ENCODE measurements at places on chromosomes 16 and 17.

DNA sequence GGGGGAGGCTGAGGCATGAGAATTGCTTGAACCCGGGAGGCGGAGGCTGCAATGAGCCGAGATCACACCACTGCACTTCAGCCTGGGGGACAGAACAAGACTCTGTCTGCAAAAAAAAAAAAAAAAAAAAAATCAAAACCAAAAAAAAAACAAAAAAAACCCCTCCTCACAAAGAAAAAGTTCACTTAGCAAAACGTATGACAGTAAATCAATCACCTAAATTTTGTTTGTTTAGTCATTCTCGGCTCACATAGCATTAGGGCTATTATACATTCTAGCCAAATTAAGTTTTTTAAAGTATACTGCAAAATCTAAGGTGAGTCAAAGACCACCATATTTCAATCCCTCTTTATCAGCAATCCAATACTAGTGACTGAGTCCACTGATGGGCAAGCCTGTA, 5.7 kb downstream of the ZNF652 start:
- DNase-seq, result no peak

DNA sequence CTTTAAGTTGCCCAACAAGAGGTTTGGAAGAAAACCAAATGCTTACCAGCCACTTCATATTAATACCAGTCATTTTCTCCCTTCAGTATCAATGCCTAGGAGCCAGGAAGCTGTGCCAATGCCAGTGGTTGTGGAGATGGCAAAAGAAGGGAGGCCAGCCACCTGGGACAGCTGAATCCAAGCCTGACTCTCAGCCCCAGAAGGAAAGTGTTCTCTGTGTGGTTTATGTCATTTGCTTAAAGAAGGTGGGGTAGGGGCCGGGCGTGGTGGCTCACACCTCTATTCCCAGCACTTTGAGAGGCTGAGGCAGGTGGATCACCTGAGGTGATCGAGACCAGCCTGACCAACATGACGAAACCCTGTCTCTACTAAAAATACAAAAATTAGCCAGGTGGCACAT, 13.4 kb downstream of the C17orf78 start:
- DNase-seq, result peak; percentile 48

DNA sequence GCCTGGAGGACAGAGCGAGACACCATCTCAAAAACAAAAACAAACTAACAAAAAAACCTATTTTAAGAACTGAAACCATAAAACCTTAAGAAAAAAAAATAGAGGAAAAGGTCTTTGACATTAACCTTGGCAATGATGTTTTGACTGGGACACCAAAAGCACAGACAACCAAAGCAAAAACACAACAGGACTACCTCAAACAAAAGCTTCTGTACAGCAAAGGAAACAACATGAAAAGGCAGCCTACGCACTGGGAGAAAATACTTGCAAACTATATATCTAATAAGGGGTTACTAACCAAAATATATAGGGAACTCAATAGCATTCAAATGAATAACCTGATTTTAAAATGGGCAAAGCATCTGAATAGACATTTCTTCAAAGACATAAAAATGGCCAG, 32.3 kb downstream of the CDR2 start:
- DNase-seq, result no peak

DNA sequence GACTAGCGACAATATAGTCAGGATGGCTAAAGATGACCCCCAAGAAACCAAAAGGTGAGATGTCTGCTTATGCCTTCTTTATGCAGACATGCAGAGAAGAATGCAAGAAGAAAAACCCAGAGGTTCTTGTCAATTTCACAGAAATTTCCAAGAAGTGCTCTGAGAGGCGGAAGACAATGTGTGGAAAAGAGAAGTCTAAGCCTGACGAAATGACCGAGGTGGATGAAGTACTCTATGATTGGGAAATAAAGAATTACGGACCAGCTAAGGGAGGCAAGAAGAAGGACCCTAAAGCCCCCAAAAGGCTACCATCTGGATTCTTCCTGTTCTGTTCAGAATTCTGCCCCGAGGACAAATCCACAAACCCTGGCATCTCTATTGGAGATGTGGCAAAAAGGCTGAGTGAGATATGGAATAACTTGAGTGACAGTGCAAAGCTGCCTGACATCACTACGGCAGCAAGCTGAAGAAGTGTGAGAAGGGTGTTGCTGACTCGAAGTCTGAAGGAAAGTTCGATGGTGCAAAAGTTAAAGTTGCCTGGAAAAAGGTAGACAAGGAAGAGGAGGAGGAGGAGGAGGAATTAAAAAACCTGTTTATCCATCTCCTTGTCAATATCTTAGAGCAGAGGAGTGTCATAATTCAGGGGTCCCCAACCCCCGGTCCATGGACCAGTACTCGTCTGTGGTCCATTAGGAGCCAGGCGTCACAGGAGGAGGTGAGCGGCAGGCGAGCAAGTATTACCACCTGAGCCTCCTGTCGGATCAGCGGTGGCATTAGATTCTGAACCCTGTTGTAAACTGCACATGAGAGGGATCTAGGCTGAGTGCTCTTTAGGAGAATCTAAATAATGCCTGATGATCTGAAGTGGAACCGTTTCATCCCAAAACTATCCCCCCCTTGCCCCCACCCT, 25.1 kb upstream of the ADGRG1 start:
- no peak for DNase-seq

GRCh38 chr16:15949210-15950160, at the start of gene ABCC1:
Gene ABCC1 (plus strand): TSS chr16:15949616. CDS start chr16:15949752, 136 bp downstream.
- no peak for DNase-seq

DNA sequence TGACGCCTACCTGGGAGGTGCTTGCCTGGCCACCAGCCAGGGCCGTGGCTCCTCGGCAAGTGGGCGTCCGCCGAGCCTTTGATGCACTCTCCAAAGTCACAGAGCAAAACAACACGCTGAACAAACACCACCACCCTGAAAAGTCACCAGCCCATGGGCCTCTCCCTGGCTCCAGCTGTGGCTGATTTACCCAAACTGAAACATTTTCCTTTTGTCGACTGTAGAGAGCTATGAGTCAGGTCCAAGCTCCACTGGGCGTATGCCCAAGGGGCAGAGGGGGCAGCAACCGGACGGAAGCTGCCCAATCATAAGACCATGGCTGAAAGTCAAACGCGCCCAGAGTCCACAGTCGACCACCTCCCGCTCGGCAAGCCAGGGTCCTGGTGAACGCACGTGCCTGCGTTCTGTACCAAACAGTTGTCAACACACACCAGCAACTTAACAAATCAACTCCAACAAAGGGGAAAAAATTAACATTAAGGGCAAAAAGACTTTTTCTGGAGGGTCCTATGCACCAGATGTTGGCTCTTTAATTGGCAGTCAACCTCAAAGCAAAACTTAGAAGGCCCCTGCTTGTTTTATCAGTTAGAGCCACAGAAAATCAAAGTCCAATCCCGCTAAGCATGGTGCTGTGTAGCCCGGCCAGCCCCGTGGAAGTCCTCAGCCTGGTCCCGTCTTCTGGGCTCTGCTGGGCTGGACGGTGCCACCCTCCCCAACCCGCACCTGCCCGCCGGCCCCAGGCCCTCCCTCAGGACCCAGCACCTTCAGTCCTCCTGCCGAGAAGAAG, 47.3 kb downstream of the TBC1D16 start:
- DNase-seq, result peak; percentile 56

DNA sequence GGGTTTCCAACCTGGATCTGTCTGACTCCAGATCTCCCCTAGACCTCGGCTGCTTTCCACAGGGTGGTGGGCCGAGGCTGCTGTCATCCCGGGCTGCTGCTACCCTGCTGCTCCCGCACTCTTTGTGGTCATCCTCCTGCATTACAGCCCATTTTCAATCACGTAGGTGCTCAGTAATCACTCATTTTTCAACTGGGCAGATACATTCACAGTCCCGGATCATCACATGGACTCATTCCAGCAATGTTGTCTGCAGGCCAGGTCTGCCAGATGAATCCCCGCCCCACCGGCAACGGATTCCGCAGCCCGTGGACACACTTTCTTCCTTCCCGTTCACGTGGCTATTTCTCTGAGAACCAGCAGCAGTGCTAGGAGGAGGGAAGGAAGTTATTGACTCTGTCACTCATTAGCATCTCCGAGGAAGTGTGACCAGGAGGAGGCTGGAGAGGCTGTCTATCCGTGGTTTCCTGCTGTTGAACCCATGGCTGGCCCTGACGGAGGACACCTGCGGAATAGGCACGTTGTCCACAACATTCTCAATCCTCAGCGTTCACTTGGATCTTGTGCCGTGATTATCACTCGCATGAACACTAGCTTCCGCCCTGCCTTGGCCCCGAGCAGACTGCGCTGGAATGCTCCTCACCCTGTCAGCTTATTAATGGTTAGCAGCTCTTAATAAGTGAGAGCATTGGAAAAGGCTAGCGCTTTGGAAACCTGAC, 14.7 kb upstream of the ZCCHC14 start:
- no peak for DNase-seq

DNA sequence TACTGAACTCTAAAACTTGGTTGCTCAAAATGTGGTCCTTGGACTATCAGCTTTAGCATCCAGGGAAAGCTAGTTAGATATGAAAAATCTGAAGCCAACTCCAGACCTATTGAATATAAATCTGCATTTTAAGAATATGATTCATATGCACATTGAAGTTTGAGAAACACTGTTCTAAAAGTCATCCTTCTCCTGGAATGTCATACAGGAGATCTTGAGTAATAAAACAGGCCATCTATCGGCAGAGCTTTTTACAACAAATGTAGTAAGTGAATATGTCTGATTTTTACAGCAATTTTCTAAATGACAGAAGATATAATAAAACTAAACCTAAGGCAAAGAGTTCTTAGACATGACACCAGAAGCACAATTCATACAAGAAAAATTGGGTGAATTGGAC, 140.4 kb downstream of the PMP22 start:
- DNase-seq, result no peak

- DNase-seq, result no peak
These were observed 62.8 kb upstream of the CIBAR2 start for GRCh38 chr16:85174871-85175723.

- no peak for DNase-seq
These were observed 9.0 kb downstream of the SMYD4 start for GRCh38 chr17:1820528-1821252.

DNA sequence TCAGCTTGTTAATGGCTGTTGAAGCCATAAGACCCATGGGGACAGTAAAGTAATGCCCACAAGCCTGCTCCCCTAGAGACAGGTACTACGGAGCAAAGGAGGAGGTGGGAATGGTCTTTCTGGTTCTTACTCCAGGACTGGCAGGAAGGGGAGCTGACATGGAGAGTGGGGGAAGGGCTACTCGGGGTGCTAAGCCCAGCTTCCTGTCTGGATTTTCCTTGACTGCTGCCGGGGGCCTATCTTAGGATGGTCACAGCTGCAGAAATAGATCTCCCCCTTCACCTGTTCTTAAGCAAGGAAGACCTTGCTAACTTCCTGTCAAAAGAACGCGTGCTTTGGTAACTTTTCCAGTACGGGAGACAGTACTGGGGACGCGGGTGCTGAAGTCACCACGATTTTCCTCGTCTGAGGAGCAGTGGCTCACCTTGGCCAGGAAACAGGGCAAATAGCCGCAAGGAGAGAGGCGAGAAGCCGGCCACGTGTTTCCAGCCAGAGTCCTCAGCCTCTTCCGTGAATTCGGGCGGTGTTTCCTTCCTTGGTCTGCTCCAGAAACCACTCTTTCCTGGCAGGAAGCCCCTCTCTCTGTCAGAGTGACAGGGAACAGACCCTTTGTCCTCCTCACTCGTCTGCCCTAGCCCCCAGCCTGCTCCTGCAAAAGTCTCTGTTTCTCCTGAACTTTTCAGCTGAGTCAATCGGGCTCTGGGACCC, 656 bp upstream of the PRR29 start:
- no peak for DNase-seq
